RWPE1 (cell line): ENCODE measurements at places on chromosomes 1 and 21.

GRCh38 chr21:41369105-41369919, 7.5 kb downstream of the MX2 start:
- no peak for DNase-seq

- DNase-seq = no peak
These were observed 10.3 kb upstream of the NBPF11 start for GRCh38 chr1:148162363-148162762.

GRCh38 chr1:67393240-67393639, 37.0 kb downstream of the SERBP1 start:
- DNase-seq = no peak

DNA sequence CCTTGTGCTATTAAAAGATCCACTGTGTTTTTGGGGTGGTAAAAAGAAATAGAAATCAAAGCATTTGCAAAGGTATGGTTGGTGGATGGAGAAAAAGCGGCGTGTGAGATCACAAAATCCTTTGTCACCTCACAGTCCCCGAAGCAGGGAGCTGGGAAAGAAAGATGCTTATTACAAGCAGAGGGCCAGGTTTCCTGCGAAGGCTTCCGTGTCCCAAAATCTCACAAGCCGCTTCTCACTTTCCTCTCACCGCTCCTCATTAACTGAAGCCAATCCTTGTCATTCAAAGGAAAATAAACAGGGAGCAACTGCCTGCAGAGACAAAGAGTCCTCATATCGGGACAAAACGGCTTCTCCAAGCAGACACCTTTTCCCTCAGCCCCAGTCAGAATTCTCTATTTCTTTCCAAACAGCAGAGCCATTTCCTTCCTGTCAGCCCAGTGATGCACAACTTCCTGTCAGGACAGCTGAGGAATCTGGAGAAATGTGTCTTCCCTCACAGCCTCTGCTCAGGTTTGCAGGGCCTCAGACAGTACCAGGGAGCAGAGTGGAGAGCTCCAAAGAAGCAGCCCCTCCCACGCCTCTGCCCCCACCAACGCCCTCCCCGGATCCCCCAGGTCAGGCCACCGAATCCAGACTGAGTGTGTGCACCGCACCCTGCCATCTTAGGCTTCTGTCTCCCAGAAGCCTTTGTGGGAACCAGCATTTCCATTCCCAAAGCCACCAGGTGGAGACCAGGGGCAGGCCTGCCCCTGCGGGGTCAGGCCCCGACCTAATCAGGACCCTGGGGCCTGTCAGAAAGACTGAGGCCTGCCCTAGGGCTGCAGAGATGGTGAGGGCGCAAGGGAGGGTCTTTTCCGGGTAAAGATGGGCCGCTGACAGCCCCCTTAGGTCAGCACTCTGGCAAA, 29.6 kb downstream of the KCNN3 start:
- DNase-seq = no peak

DNA sequence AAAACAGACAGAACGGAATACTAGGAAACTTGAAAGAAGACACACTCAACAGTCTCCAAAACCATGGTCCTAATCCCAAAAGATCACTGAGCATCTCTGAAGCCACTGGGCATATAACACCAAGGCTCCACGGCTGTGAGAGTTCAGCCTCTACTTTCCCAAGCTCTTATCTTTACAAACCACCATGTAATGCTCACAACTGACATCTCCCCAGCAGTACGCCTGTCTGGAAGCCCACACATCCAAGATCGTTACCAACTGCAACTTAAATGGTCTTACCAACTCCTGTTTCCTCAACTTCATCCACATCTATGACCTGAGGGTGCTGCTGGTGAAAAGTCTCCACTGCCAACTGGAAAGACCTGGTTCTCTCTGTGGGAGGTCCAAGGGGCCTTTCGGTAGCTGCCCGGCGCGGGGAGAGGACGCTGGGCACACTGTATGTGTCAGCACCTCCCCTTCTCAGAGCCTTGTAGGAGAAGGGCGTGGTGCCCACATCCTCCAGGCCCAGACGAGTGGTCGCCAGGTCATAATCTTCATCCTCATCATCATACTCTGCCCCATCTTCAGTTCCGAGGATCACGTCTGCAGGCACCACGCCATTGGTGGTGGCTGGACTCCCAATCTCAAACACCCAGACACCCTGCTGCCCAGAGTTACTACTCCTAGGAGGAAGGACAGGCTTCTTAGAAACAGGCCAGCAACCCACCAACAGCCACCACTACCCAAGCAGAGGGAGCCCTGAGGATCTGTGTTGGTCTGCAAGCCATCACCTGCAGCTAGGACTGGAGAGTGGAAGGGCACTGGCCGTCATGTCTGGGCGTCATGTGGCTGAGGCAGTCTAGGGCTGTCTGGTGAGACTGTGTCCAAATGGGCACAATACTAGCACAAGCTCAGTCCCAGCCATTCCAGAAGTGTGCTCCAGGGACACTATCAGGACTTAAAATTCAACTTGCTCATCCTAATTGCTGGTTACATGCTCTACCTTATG, 23.0 kb downstream of the NID1 start:
- DNase-seq = no peak

- peak; percentile 61 for DNase-seq
These were observed 19.2 kb upstream of the EVA1B start for GRCh38 chr1:36342426-36343185.
